ENCODE measurements at places on chromosomes 3 and 15.

- no peak for DNase-seq
Measured at GRCh38 chr3:189507856-189508255, 123.3 kb upstream of the TP63 start.

- DNase-seq = no peak
Measured at GRCh38 chr3:53376679-53377078, 29.3 kb upstream of the DCP1A start.

GRCh38 chr3:190059242-190059590, 61.5 kb downstream of the P3H2 start:
- no peak for DNase-seq

DNA sequence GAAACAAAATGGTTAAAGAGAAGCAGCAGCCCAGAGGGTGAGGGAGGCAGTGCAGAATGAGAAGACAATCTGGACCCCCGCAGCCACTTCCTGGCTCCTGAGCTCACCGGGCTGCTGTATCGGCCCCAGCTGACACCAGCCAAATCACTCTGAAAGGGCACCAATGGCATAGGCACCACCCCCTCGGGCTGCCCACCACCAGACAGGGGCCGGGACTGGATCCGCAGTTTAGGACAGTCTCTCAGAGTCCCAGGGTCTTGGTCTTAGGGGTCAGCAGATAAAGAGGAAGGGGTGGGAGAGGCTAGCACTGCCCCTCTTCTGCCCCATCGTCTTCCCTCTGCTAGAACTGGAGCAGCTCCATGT, 17.9 kb upstream of the EHD4 start:
- no peak for DNase-seq
